ENCODE measurements at places on chromosomes 7 and 10.

DNA sequence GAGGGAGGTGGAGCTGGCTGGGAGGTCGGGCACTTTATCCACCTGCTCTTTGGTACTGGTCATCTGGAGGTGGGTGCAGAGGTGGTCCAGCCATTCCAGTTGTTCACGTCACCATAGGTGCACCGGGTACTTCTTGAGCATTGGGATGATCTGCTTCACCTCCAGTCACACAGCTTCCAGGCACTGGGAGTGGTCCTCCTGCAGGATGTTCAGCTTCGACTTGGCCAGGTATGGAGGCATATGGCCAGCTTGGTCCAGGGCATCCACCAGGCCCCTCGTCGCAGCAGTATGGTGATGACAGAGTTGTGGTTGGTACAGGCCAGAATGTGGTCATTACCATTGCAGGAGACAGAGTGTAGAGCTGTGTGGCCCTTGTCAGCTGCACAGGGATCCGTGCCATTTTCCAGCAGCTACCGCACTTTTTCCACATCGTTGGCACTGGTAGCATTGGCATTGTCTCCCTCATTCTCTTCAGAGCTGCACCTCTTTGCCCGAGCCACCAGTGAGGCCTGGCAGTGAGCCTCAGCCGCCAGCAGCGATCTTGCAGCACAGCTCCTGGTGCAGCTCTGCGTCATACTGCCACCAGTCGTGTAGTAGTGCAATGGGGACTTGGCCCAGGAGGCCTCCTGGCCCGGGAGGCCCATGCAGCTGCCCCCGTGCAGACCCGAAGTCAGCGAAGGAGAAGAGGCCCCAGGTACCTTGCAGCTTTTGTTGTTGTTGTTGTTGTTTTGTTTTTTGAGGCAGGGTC is 150.9 kb downstream of the ZNF22 start:
- DNase-seq, result no peak

DNA sequence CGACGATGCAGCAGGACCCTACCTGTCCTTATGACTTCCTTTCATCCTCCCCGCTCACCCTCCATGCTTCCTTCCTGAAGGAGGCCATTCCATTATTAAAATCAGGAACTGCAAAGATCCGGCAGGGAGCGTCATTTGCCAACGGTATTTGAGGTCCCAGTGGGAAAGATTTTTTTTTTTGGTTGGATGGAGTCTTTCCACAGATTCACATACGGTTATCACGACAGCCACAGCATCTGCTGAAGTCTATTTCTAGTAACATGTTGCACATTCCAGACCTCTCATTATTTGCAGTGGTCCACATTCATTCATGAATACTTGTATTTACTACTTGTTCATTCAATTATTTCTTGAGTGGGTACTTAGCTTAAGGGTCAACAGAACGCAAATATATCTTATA is 94.7 kb upstream of the LYZL2 start:
- DNase-seq, result no peak

GRCh38 chr7:90910136-90910535 is 314.0 kb downstream of the CDK14 start:
- no peak for DNase-seq

DNA sequence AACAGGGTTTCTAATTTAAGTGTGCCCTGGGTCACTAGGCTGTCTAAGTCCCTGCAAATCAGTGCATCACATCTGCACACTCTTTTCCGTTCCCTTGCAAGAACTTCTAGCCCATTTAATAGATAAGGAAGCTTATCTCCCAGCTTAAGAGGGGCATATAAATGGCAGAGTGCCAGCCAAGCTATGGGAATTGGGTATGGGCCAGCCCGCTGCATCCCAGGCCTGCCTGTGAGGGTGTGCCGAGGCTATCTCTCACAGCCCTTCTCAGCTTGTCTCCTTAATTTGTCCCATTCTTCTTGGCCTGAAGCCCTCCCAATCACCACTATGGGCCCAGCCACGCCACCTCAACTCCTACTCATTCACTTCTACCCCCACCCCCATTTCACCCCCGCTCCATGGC is 14.7 kb downstream of the AQP1 start:
- DNase-seq, result no peak

DNA sequence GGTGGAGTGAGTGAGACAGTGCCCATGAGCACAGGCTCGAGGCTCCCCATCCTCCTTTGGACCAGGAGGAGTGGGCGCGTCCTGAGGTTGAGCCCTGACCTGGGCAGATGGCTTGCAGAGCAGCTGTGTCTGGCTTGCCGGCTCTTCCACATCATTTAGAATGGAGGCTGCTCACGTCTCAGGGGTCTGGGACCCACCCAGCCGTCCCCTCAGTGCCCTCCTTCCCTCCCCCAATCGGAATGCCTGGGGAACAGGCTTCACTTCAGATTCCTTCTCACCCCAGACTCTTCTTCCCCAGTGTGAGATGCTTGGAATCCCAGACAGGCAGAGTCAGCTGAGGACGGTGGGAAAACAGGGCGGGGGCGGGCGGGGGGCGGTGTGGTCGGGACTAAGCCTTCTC is 968.6 kb upstream of the ZNF722 start:
- DNase-seq, result no peak

- no peak for DNase-seq
Observed at GRCh38 chr10:1374511-1375345, 318.5 kb downstream of the WDR37 start.

DNA sequence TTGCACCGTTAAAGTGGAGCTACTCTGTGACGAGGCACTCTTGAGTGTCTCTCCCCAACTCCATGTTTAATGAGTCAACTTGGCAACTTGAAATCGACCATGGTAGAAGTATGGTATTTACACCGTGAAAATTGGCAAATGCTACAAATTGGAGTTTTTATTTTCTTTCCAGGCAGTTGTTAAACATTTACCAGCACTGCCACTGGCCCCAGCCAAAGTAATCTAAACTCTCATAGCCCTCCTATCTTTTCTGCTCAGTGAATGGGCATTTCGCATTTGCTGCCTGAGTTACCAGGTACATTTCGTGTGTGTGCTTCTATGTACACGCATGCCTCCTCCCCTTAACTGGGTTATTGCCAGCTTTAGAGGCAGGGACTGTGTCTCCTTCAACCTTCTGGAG is 83.3 kb downstream of the NHLRC2 start:
- DNase-seq, result no peak

GRCh38 chr7:44541-44896 is 147.9 kb upstream of the FAM20C start:
- DNase-seq, result no peak

- no peak for DNase-seq
Observed at GRCh38 chr7:133807624-133808492, 319.3 kb upstream of the LRGUK start.

GRCh38 chr10:133110133-133110532 is 22.4 kb downstream of the ADGRA1 start:
- no peak for DNase-seq

GRCh38 chr10:124756156-124756903 is 12.2 kb upstream of the FAM53B start:
- DNase-seq, result no peak

GRCh38 chr10:115023715-115024114 is 69.5 kb upstream of the ATRNL1 start:
- no peak for DNase-seq

DNA sequence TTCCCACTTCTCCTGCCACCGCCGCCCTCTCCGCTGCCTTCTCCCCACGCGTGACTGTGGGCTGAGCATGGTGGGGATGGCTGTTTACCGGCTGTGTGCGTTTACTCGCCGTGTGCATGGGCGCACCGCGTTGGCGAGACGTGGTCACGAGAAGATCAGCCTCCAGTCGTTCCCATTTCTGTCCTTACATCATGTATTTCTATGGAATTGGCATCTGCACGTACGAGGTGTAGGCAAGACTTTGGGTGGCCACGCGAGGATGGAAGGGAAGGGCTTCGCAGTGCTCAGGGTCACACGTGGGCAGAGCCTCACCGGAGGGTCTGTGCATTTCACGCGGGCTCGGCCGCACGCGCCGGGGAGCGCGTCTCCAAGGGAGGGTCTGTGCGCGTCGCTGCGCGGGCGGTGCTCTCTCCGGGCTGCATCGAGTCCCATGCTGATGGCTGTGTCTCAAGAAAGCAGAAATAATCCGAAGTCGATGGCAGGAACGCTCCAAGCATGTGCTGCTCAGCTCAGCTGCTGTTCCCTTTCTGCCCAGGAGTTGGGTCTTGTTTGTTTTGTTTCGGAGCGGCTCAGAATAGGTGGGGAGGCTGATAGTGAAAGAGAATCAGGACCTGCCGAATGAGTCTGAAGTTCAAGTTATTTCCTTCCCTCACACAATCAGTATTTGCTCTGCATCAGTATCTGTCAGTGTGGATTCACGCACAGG is 973 bp downstream of the CAMK1D start:
- no peak for DNase-seq

GRCh38 chr10:53601260-53601875 is 828.8 kb upstream of the MBL2 start:
- no peak for DNase-seq

- no peak for DNase-seq
Observed at GRCh38 chr10:125038637-125039036, 96.7 kb downstream of the ZRANB1 start.

DNA sequence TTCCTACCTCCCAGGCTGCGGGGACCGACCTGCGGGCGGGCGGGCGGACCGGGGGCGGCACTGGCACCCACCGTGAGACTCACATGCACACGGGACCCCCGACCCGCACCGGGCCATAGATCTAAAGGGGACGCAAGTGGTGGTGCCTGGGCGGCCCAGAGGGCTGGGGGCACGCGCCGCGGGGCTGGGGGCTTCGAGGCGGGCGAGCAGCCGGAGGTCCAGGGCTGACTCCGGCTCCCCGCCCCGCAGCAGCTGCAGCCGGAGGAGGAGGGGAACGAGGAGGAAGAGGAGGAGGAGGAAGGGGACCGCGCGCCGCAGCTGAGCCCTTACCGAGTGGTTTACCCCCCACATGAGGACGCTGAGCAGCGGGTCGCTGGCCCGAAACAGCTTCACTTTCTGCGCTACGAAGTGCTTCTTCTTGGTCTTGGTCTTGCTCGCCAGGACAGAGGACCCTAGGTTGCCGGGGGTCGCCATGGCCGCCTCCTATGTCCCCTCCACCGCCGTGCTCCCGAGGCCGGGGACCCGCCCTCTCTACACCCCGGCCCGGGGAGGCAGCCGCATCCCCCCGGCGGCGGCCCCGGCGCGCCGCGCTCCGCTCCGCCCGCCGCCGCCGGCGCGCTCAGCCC is 412 bp downstream of the PIP4K2A start:
- DNase-seq, result no peak

GRCh38 chr7:129713544-129713943 is 102.0 kb downstream of the NRF1 start:
- no peak for DNase-seq

DNA sequence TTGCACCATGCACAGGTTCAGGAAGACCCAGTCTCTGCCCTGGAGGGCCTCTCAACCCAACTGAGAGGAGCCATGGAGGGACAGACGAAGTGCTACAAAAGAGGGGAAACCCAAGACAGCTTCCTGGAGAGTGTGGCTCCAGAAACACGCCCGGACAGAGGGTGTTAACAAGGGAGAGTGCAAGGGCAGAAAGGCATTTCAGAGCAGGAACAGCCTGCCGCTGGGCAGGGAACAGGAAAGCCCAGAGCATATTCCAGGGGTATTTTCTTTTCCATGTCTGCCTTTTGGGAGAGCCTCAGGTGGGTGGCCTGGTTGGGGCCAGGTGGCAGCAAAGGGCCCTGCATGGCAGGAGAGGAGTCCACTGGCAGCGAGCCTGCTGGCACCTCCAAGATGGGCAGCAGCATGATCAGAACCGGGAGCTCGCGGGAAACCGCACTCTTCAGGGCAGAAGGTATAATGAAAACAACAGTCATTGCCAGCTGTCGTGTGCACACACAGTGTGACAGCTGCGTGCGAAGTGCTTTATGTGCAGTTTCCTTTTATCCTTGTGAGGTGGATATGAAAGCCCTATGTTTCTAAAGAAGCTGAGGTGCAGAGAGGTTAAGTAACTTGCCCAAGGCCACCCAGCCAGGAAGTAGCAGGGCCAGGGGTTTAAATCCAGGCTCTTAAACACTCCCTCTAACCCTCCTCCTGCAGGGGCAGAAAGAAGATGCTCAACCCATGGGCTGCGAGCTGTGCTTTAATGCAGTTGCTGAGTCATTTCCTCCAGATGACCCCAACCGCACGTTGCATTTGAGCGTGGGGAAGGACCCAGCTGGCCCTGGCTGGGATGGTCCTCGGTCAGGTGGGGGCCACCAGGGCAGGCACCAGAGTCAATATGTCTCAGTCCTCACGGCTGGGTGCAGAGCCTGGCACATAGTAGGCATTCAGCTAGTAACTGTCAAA is 128.6 kb downstream of the OAT start:
- no peak for DNase-seq

DNA sequence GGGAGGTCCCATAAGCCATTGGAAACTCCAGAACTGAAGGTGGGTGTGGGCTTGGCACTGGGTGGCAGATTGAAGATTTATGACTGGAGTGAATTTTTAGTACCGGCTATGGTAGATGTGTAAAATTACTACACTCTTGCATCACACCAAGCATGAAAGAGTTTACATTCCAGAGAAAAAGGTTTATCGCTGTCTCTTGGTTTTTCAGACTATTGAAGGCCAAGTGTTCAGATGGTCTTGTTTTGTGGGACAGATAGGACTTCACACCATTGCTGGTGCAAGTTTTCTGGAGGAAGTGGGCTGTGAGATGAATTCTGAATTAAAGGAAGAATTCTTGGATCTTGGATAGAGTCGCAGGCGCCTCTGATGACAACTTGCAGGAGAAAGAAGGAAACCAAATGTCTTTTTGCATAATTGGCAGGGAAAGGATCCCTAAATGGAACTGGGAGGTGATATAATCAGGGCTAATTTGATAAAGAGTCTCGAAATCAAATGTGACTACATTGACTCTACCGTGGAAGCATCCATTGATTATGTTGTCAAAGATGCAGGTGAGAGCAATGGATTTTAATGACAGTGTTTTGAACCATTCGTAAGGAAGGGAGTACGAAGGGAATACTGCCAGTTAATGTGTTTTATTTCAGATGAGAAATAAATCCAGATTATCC is 14.2 kb upstream of the NMT2 start:
- DNase-seq, result no peak

- DNase-seq, result no peak
Observed at GRCh38 chr10:34816501-34817002, 1.5 kb upstream of the PARD3 start.

DNA sequence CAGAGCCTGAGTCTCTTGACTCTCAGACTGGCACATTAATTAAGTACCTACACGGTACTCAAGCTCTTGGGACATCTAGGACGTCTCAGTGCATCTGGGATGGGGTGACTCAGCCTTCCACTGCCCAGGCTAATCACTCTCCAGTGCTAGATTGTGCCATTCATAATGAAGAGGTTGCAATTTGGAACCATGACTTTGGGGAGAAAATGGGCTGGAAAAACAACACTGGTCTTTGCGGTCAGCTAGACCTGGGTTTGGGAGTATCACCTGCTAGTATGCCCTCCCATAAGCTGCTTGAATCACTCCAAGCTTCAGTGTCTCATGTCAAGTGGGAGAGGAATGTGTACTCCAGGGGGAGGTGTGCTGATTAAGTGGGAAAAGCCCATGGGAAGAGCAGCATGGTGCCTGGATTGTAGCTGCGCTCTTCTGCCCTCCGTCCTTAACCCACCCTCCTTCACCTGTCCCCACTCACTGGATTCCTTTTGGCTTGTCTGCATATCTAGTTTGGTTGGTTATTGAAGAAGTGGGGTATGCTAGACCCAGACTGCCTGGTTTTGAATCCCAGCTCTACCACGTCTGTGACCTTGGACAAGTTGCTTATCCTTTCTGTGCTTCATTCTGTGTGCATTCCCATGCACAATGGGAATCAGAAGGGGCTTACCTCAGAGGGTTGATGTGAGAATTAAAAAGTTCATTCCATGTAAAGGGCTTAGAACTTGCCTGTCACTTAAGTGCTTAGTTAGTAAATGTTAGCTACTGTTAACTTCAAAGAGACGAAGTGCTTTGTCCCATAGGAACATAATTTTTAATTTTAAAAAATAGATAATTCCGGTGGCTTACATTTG is 3.8 kb downstream of the NFE2L3 start:
- DNase-seq, result no peak

- no peak for DNase-seq
Observed at GRCh38 chr10:48623607-48624132, 18.8 kb upstream of the ARHGAP22 start.

Data from AG04450 (cell line).